CMK (cell line): ENCODE measurements at places on chromosomes 11 and 22.

GRCh38 chr11:99268886-99269285 lies 248.1 kb downstream of the CNTN5 start:
- DNase-seq: no peak

DNA sequence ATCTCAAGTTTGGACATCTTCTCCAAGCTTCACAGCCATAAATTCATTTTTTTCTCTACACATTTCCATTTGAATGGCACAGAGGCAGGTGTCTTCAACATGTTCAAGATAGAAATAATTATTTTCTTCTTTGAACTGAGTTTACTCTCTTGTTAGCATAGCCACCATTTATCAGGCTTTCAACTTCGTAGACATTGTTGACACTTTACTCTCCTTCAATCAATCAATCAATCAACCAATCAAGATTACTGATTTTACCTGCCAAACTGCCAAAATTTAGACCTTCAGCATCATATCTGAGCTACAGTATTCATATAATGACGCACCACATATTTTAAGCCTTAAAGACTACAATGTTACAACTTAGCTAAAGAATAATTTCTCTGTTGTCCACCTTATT lies 300.1 kb upstream of the LUZP2 start:
- DNase-seq: no peak

GRCh38 chr11:113701491-113701890 lies 4.6 kb downstream of the TMPRSS5 start:
- no peak for DNase-seq

DNA sequence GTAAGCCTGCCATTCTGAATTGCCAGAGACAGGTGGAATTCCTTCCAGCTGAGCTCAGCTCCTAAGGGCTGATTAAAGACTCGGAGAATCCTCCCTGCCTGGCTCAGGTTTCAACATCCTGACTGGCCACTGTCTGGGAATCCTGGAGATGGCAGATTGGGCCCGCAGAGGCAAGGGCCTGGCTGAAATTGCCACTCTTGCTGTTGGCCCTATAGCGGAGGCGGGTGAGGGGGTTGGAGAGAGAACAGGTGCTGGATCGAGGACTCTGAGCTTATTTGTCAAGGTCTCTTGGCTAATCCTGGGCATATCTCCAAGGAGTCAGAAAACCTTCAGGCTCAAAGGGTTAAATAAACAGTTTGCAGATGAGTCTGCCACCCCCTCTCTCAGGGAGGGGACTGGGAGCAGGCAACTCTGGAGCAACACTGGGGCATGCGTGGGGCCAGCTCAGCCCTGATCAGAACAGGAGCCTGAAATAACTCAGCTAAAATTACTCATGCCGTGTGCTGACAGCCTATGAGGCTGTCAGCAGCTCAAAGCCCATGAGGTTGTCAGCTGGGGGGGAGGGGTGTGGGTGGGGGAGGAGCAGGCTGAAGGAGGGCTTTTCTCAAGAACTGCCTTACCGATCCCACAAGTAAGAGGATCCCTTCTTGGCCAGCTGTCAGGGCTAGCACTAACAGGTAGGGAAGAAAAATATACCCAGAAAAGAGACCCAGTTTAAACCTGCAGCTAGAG lies 14.7 kb upstream of the MFRP start:
- no peak for DNase-seq
